ENCODE measurements at places on chromosomes 3 and 15.
A peak's percentile ranks its signal among the peaks of the same experiment; 100 is the strongest.

GRCh38 chr3:177818712-177819240 is 621.5 kb upstream of the TBL1XR1 start:
- DNase-seq, result no peak

GRCh38 chr3:12662593-12663400 is 1.1 kb downstream of the RAF1 start:
- peak; percentile 1 for DNase-seq

DNA sequence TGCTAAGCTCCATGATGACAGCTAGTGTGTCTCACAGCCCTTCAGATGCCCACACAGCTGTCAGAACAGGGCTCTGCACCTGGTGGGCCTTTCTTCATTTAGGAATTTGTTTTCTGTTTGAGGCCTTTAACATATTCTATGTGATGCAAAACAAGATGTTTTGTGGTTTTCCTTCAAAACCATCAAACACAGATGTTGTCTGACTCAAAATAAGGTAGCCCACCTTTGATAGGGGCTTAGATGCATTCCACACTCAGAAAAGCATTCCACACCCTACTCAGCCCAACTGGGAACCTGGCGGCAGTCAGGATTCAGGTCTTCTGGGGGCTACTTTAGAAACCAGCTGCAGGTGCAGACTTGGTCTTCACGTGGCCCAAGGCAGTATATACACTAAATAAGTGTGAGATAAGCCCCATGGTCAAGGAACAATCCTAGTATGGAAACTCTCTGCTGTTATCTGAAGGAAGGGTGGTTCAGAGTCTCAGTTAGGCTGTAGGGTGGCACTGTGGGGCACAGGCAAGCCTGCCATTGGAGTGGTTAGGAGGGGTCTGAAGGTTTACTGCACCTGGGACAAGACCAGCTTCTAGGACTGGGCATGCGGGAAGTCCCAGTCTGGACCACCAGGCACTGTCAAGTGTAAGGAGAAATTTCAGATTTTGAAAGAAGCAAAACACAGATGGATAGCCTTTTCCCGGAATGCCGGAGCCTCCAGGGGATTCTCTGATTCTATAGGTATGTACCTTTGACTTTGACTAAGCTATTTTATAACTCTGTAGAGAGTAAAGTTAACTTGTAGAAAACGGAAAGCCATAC is 20.1 kb downstream of the LRRC2 start:
- DNase-seq, result no peak

DNA sequence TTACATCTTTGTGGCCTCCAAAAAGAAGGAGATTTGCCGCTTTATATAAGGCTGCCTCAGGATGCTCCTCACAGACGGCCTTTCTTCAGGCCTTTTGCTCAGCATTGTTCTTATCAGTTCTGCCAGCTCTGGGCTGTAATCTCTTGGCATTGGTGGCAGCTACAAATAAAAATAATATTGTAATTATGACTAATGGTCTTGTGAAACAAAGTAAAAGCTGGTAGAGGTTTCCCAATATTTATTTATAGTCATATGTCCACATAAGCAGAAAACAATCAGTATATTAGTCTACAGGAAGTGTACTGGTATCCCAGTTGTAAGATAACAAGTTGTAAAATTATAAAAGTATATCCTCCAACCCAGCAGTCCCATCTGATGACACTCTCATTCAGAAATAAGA is 7.3 kb downstream of the NEK4 start:
- no peak for DNase-seq

DNA sequence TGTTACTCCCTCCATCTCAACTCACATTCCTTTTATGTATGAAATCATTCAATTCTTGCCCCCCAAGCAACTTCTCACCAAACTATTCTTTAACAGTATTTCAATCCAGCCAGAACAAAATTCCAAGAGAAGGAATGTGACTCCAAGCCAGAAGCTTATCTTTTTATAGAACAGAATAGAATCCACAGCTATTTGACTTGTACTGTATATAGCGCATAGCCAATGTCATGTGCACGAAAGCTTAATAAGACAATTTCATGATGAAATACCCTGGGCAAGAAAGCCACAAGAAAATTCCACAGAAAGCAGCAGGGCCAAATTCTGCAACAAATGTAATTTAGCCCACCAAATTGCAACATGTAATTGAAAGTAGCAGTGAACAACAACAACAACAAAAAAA is 127.6 kb upstream of the UBE2E2 start:
- DNase-seq, result no peak

DNA sequence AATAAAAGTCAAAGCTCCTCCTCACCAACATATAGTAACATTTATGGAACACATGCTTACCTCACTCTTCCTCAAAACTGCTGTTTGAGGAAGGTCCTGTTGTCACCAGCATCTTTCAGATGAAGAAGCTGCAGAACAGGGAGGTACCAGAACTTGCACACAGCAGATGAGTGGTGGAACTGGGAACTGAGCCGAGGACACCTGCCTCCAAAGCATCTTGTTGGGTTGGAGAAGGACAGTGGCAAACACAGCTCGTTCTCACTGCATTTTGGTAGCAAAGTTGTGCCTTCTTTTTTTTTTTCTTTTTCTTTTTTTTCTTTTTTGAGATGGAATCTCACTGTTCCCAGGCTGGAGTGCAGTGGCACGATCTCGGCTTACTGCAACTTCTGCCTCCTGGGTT is 76.0 kb downstream of the CEMIP start:
- no peak for DNase-seq

DNA sequence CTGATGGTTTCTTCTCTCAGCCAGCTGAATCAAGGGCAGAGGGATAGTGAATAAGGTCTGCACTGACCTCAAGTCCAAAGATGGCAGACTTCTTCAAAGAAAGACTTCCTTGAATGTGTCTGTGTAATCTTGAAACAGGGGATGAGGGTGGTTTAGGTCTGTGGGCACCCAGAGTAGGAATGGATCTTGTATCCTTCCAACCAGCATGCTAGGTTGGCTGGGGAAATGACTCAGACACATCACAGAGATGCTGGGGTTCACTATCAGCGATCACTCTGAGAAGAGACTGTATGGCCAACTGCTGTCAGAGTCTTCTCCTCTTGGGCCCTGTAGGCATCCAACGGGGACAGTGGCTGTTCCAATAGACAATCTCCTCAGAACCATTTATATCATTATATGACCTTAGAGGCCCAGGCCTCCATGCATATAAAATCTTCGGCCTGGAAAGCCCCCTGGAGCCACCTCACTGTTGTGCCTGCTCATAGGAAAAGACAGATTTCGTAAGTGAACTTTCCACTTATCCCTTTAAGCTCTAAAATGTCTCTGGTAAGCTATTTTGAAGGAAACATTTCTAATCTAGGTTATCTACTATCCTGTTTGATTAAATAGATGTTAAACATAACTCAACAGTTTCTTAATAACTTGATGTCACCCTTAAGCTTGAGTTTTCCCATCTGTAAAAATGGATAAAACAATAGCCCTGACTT is 58.5 kb downstream of the TIPARP start:
- no peak for DNase-seq

DNA sequence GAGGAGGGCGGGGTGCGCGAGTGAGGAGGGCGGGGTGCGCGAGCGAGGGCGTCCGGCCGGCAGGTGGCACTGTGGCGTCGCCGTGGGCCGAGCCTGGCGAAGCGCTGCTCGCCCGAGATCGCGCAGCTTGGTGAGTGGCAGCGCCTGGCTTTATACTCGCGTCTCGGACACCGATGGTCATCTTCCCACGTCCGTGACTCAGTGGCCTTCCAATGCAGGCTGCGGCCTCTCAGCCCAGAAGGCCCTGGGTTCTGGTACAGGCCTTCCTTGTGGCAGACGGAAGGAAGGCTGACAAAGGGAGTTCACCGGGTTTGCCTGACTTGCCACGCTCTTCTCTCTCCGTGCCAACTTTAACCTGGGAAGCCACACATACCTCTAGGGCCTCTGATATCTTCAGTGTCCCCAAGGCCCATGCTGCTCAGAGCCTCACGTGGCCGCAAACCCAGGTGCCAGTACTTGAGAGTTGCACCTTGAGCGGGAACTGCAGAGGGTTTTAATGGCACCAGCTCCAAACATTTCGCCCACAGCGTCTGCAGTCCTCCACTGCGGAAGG is 195.3 kb upstream of the LYSMD4 start:
- DNase-seq, result peak; percentile 84

DNA sequence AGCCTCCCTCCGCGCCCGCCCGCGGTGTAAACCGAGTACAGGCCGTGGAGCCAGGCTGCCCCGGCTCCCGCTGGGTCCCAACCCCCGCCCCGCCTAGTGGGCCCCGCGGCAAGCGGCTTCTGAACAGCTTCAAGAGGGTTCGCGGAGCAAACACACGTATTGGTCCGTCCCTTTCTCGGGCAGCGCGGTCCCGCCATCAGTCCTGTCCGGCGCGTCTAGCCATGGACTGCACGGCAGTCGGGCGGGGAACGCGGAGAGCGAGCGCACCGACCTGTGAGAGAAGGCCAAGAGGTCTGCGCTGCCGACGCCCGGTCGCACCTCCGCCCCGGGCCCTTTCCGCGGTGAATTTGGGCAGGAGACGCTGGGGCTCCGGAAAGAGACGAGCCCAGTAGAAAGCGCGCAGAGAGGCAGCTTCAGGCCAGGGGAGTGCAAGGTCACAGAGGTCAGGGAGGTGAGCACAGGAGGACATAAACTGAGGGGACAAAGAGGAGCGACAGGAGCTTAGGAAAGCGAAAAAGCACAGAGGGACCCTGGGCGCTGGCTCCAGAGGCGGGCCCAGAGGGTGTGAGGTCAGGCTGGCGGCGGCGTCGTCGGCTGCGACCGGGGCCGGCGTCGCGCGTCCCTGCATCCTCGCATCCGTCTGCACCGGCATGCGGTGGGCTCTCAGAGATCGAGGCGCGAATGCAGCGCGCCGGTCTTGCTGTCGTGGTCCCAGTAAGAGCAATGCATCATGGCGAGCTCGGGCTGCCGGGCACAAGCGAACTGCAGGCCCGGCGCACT is 1.8 kb downstream of the FOXL2 start:
- no peak for DNase-seq

DNA sequence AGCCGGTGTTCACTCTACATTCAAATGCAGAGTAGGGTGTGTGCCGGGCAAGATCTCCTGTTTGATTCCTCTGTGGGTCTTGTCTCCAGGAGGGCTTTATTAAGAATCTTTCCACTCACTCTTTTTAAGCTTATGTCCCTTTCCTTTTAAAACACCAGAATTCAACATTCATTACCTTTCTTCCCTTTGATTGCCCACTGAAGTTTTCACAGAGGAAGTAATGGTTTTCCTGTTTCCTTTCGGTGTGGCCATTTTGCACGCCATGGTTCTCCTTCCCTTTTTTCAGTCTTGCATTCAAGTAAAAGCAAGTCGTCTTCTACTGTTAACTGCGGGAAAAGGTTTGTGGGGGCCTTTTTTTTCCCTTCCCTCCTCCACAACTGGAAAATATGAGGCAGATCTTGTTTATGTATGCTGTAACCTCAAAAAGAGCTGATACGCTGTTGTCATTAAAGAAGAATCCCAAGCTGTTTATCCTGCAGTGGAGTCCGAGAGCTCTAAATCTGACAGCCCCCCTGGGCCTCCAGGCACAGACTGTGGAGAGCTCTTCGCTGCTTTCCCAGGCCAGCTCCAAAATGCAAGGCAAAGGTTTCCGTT is 40.5 kb downstream of the FILIP1L start:
- no peak for DNase-seq

- DNase-seq, result no peak
Measured at GRCh38 chr3:186099178-186099577, 9.7 kb downstream of the ETV5 start.

DNA sequence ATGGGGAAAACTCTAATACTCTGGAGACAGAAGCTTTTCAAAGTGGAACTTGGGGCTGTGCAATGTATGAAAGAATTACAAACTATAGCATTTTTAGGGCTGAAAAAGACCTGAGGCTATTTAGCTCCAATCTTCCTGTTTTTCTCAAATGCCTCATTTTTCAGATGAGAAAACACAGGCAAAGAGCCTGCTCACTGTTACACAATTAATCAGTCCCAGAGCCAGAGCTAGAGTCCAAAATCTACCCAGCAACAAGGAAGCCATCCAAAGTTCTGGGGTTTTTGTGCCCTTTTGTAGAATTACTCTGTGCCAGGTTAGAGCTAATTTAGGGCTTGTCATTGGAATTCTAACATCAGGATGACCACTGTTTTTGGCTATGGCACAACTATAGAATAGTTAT is 45.5 kb downstream of the GPR149 start:
- DNase-seq, result no peak

GRCh38 chr3:124292329-124292728 is 300.4 kb upstream of the ROPN1 start:
- DNase-seq, result no peak

GRCh38 chr15:70274908-70275307 is 177.2 kb upstream of the TLE3 start:
- no peak for DNase-seq

GRCh38 chr3:172124271-172124670 is 84.9 kb downstream of the FNDC3B start:
- no peak for DNase-seq
